ENCODE measurements at places on chromosomes 7 and 10. TPM values are rescaled to one million over a fixed set of nuclear protein-coding genes. Genes with fewer than 3 reads are reported as not detected.

Gene FXYD4
- not detected for total RNA-seq

- no peak for DNase-seq
- no peaks in the 10 kb centered on the region for H3K27me3 ChIP-seq
- H3K36me3 ChIP-seq, result no peaks in the 10 kb centered on the region
- H3K4me1 ChIP-seq, result peaks cover 35% of the 10 kb centered on the region
These were observed 26.2 kb downstream of the ADK start for GRCh38 chr10:74177140-74177677.

DNA sequence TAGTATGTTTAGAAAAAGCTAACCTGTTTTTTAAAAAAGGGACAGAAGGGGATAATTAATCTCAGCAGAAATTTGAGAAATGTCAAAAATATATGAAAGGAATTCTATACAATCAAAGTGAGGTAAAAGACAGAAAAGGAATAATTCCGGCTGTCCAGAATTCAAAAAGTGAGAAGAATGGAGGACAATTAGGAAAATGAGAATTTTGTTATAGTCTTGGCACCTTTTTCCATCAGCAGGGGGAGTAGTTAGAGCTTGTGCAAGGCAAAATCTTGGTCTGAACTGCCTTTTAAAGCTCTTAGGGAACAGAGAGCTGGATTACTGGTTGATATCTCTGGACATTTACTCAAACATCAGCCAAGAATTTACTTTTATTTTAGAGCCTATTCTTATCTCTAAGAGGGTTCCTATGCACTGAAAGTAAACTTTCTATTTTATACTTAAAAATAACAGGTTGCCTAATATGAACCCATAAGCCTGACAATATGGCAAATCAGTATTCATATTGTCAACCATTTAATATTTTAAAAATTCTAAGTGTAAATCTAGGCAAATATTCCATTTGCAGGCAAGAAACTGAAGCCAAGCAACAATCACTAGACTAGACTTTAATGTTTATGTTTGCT is 185.6 kb downstream of the ANK3 start:
- no peaks in the 10 kb centered on the region for H3K36me3 ChIP-seq
- no peak for DNase-seq
- H3K4me1 ChIP-seq, result no peaks in the 10 kb centered on the region
- peaks cover 5% of the 10 kb centered on the region for H3K27me3 ChIP-seq

GRCh38 chr10:23174074-23174976 is 17.8 kb upstream of the PTF1A start:
- DNase-seq, result no peak
- peaks cover 68% of the 10 kb centered on the region for H3K27me3 ChIP-seq
- H3K4me1 ChIP-seq, result peaks cover 5% of the 10 kb centered on the region
- no peak overlapping the region for H3K4me3 ChIP-seq
- H3K27ac ChIP-seq, result no peak overlapping the region

GRCh38 chr10:113965683-113966082 is 78.0 kb upstream of the ADRB1 start:
- H3K4me1 ChIP-seq, result peaks cover 16% of the 10 kb centered on the region
- no peak overlapping the region for H3K27ac ChIP-seq
- H3K4me3 ChIP-seq, result no peak overlapping the region
- peaks cover 5% of the 10 kb centered on the region for H3K36me3 ChIP-seq
- H3K27me3 ChIP-seq, result peaks cover 8% of the 10 kb centered on the region

Gene NPY
- total RNA-seq, result not detected

DNA sequence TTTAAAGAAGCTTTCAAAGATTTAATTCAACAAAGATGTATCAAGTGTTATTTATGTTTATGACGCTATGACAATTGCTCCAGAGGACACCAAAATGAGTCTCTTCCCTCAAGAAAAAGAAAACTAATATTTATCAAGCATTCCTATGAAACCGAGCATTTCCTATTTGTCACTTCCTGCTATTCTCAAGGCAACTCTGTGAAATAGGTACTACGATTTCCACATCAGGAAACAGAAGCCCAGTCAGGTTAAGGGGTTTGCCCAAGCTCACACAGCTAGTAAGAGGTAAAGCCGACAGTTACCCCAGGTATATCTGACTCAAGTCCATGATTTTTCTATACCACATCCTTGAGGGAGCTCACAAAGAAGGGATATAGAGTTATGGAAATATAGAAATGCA is 85.9 kb downstream of the TRIL start:
- no peaks in the 10 kb centered on the region for H3K4me1 ChIP-seq
- H3K27ac ChIP-seq, result no peak overlapping the region
- DNase-seq, result no peak
- no peaks in the 10 kb centered on the region for H3K36me3 ChIP-seq
- peaks cover 5% of the 10 kb centered on the region for H3K27me3 ChIP-seq

Gene CCDC3
- not detected for total RNA-seq

DNA sequence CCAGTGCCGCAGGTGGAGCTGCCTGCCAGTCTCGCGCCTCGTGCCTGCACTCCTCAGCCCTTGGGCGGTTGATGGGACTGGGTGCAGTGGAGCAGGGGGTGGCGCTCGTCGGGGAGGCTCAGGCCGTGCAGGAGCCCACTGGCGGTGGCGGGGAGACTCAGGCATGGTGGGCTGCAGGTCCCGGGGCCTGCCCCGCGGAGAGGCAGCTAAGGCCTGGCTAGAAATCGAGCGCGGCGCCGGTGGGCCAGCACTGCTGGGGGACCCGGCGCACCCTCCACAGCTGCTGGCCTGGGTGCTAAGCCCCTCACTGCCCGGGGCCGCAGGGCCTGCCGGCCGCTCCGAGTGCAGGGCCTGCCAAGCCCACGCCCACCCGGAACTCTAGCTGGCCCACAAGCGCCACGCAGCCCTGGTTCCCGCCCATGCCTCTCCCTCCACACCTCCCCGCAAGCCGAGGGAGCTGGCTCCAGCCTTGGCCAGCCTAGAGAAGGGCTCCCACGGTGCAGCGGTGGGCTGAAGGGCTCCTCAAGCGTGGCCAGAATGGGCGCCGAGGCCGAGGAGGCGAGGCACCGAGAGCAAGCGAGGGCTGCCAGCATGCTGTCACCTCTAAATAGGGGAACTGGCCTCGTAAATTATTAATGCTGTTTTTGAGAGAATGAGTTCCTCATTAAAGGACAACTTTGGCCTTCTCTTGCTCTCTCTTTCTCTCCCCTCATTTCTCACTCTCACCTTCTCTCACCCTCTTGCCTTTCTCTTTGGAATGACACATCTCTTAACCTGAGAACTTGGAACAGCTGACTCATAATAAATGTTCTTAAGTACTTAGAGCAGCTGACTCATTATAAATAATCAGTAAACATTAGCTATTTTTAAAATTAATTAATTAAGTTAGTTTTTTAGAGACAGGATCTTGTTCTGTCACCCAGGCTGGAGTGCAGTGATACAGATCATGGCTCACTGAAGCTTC is 4.9 kb downstream of the ACADSB start:
- peaks cover 11% of the 10 kb centered on the region for H3K4me1 ChIP-seq
- H3K4me3 ChIP-seq, result no peak overlapping the region
- H3K27me3 ChIP-seq, result no peaks in the 10 kb centered on the region
- H3K36me3 ChIP-seq, result peaks cover 6% of the 10 kb centered on the region
- no peak for DNase-seq

All from activated naive CD8-positive, alpha-beta T cell treated with anti-CD3 and anti-CD28 coated beads, Interleukin-2, amount 10 ng/mL, durations not matched to agents 7 days and 5 days (primary cell).